ENCODE measurements at places on chromosomes 12 and 14. TPM values are rescaled to one million over a fixed set of nuclear protein-coding genes. Genes with fewer than 3 reads are reported as not detected.

DNA sequence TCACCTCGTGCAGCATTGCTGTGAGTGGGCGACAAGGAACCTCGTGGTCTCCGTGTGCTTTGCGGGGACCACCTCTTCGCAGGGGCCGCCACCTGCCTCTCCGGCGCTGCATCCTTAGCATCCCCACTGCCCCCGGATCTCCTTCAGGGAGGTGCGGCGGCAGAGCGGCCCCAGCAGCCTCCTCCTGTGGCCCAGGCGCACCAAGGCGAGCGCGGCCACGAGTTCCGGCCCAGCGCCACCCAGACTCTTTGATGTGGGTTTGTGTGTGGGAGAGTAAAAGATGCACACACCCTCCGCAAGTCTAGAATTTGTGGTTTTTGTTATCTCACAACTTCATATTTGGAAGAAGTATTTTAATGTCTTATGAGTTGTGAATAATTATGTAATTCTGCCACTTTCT is 118.8 kb upstream of the DIO3 start:
- no peak for DNase-seq

The RASAL1 gene
- not detected for total RNA-seq

The FBXO34 gene
- 20.9 TPM for total RNA-seq

DNA sequence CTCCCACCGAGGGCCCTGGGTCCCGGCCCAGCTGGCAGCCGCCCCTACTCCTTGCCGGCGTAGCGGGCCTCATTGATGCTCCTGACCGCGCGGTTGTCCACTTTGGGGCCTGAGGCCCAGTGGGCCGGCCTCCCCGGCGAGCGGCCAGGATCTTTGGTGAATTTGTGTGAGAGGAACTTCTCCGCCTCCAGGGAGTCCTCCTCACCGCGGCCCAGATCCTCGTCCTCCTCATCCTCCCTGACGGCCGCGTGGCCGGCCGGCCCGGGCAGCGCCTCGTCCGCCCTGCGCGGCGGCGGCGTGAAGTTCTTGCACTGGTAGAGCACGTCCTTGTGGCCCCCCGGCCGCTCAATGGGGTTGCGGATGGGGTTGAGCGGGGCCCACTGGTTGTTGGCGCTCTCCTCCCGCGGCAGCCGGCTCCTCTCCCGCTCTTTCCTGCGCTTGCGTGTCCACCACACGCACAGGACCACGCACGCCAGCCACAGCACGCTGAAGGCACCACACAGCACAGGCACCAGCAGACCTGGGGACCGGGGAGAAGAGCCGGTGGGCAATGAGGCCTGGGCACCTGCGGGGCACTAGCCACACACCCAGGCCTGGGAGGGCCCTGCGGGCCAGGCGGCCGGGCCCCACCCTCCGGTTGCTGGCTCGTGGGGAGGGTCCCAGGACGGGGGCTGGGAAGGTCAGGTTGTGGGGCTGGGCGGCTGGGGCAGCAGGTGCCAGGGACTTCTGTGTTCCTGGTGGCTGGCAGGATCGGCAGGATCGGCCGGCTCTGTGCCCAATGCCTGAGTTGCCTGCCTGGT is 25.7 kb downstream of the JAG2 start:
- no peak for DNase-seq

The KRT82 gene
- total RNA-seq, result not detected

GRCh38 chr14:68631394-68632053 is 161.3 kb downstream of the ZFP36L1 start:
- DNase-seq, result no peak

- DNase-seq, result no peak
These were observed 10.2 kb downstream of the EP400 start for GRCh38 chr12:131959641-131960589.

- no peak for DNase-seq
These were observed 85.5 kb downstream of the SSPN start for GRCh38 chr12:26280869-26281268.

DNA sequence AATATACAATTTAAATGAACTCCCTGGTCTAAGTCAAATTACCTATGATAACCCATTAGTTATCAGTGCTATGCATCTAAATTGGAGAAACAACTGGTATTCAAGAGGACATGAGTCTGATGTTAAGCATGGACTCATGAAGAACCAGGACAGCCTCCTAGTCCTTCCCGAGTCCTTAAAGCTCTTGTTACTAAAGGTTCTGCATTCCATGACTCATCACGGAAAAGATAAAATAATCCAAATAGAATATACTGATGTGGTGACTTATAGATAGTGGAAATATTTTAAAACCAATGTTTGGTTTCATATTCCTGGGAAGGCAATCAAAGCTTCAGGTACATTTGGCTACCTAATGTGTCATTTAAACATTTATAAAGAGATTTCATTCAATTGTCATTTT is 117.2 kb upstream of the PMCH start:
- DNase-seq, result no peak

GRCh38 chr12:25493682-25494081 is 59.4 kb downstream of the LMNTD1 start:
- no peak for DNase-seq

The TCL1B gene
- 0.83 TPM for total RNA-seq

The RTL1 gene
- total RNA-seq, result 0.09 TPM

DNA sequence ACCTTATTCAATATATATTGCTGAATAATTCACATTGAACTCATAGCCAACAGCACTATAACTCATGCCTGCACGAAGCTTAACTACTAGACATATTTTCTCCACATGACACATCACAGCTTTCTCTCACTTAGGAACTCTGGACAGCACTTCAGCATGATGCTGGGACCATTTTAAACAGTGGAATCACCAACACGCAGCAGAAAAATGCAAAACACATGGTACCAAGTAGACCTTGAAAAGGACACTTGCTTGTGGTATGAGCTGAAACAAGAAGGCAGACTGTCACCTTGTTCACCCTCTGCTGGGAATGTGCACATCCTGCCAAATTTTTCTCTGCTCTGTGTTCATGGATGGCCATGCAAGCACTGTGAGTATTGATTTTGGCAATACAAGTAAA is 34.8 kb upstream of the CD9 start:
- DNase-seq, result no peak

DNA sequence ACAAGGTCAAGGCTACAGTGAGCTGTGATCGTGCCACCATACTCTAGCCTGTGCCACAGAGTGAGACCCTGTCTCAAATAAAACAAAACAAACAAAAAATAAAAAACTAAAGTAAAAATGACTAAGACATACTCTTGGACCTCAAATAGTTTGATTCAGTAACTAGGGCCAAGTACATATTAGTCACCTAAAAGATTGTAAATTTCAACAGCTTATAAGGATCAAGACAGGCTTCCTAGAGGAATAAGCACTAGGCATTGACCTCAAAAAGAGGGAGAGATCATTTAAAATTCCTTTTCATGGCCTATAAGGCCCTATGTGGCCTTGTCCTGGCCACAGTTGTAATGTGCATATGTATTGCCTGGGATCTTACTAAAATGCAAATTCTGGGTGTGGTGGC is 46.0 kb upstream of the CHST11 start:
- DNase-seq, result no peak

DNA sequence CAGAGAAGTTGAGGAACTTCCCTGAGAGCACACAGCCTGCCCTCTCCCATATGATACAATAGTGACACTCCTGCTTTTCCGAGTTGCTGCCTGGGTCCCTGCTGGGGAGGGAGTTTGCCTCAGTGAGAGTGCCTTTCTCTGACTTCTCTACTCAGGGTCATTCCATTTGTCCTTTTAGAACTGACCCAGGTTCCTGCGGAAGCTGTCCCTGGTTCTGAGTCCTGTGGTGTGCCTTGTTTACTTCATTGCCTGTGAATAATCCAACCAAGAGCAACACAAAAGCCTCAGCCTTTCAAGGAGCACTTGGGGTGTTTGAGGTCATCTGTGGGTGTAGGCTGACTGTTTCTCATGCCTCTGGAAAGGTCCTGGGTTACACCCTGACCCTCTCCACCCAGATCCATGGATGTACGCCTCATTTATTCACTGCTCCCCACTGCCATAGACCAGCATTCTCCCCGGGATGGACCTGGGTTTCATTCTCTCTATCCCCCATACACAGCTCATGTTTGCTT is 13.6 kb downstream of the SERPINA1 start:
- DNase-seq, result no peak

The MYH6 gene
- total RNA-seq, result not detected

The LTBP2 gene
- 0.57 TPM for total RNA-seq

DNA sequence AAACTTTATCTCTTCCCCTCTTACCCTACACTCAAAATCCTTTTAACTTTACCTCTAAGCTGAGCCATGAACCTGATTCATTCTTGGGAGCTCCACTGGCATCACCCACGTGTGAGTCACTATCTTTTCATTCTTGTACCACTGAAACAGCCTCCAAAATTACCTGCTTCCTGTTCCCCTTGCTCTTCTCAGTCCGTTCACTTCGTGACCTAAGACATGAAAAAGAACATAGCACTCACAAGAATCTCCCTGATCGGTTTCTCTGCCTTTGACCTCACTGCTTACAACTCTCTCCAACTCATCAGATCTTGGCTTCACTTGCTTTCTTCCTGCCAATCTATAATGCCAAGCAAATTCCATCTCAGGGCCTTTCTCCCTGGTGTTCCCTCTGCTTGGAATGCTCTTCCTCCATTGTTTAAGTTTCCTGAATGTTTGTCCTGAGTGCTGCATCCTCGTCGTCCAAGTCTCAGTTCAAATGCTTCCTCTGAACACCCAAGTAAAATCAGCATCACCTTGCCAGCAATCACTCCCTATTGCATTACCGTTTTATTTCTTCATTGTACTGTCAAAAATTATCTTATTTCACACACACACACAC is 9.2 kb downstream of the GLIPR1 start:
- no peak for DNase-seq

The RNASE4 gene
- 1.8 TPM for total RNA-seq

Data from A673 (cell line).